Ovary (tissue), 10 donors: ENCODE measurements at places on chromosomes 12 and 14.

- no peak for DNase-seq
Observed at GRCh38 chr12:111367661-111368221, 1.2 kb downstream of the PHETA1 start.

- DNase-seq, result no peak
Observed at GRCh38 chr12:93839064-93839463, 161.9 kb downstream of the CRADD start.

GRCh38 chr12:110234331-110234751, 46.7 kb upstream of the ATP2A2 start:
- DNase-seq, result no peak

GRCh38 chr12:88273450-88273849, 131.3 kb downstream of the TMTC3 start:
- DNase-seq, result no peak

- no peak for DNase-seq
Observed at GRCh38 chr14:43087666-43088065, 1419.4 kb downstream of the FSCB start.

GRCh38 chr14:92135269-92135668, 13.5 kb downstream of the CPSF2 start:
- no peak for DNase-seq

GRCh38 chr14:57999471-57999870, 133.6 kb upstream of the SLC35F4 start:
- no peak for DNase-seq

DNA sequence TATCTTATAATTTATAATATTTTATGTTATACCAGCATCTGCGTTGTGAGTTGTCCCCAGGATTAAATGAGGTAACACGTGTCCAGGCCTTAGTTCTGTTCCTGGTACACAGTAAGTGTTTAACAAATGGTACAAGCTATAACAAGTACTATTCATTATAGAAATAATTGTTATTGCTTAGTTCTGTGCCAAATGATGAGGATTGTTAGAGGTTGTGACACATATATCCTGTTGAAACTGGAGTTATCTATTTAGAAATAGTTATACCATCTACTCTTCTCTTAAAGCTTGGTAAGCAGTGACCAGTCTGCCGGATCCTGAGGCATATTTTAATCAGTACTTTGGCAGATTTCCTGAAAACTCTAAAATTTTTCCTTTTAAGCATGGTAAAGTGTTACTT, 1066.5 kb downstream of the TMTC2 start:
- no peak for DNase-seq

DNA sequence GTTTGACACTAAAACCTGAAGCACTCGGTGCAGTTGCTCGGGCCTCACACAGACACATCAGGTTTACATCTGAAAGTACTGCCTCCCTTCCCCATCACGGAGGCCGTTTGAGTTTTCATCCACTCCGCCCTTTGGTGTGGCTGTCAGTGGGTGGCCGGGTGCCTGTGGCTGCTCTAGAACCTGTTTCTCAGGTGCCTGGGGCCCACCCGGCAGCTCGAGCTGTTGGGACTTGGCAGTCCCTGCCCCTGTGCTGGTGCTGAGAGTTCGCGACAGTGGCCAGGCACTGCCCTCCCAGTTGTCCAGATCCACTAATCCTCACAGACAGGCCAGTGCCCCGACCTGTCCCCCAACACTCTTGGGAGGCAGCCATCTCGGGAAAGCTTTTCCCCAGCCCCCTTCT, 22.4 kb downstream of the XRCC3 start:
- DNase-seq, result no peak

DNA sequence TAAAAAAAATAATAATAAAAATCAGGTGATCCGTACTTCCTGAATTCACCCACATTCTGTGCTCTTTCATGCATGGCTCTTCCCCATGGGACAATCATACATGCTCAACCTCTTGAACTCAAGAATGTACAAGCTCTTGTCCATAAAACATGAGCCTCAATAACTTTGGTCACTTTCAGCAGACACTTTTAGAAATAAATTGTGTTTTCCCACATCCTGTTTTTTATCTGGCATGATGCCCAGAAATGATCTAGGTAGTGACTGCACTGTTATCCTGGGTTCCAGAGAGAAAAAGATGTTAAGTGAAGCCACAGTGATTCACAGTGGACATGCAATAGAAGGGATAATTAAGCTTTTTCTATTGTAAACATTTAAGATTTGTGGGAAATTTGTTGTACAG, 537.6 kb upstream of the TMEM132C start:
- DNase-seq, result no peak

DNA sequence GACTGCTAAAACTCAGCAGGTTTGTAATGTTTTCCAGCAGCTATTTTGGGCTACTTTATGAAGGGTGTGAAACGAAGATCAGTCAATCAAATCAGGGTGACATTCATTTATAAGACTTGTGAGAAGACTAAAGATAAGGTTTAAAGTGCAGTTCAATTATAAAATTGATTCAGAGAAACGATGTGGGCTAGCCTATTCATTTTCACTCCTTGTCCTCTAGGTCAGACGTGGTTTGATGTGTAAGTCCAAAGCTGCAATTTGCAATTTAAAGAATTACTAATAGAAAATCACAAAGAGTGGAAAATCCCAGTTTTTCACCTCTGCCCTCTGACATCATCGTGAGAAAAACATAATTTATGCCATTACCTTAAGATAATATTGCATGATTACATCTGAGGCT, 243.5 kb upstream of the NOVA1 start:
- DNase-seq, result no peak

DNA sequence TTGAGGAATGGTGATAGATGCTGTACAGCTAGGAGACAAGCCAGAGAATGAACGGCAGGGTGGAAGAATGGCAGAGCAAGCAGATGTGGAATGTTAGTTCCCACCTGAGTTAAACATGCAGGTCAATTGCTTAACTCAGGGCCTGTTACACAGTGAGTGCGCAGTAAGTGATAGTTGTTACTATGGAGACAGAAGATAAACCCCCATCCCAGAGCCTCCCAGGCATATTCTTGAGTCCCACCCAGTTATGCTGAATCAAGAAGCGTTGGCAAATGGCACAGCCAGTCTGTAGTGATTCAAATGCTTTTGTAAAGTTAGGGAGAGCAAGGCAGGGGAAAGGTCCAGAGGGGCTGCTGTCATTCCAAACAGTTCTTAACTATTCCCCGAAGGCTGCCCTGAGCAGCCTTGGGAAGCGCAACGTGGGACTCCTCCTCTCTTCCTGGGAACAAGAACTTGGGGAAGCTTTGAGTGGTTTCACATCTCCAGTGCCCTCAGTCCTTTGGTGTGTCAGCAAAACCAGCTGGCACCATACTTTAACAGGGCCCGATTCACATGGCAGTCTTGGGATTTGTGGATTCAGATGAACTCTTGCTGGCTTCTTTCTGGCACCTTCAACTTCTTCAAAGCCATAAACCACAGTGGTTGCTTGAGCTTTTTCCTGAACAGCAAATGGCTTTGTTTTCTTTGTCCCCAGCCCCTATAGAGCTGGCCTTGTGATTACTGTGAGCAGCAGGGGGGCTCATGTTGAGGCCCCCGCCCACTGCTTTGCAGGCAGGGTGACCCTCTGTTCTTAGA, 66.4 kb downstream of the PPM1A start:
- DNase-seq, result no peak

- DNase-seq, result no peak
Observed at GRCh38 chr14:25570483-25570882, 520.5 kb upstream of the STXBP6 start.

- no peak for DNase-seq
Observed at GRCh38 chr14:35285168-35286002, 6.8 kb upstream of the PSMA6 start.

DNA sequence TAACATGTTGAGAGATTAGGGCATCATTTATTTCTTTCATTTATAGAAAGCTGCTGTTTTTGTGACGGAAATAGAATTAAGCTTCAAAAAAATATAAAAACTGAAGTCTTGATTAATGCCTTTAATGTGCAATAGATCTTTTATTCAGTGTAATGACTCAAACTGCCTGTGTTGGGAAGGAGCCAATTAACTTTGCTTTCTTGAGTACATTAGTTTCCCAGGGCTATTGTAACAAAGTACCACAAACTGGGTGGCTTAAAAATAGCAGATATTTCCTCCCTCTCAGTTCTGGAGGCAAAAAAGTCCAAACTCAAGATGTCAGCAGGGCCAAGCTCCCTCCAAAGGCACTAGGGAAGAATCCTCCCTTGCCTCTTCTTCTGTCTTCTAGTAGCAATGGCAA, 36.6 kb downstream of the EID3 start:
- no peak for DNase-seq

DNA sequence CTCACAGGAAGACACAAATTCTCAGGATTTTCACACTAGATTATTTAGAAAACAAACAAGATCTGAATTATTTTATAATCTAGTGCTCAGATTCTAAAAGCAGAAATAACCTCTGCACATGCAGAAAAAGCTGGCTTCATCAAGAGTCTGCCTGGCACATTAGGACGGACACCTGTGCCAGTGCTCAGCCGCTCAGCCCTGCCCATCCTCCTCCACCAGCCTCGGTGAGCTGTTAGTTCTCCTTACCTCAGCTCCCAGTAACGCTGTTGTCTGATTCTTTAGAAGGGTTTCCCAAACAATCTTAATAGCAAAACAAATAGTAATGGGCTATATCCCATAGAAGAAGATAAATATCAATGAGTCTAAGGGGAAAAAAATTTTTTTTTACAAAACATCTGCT, 27.7 kb downstream of the DUSP16 start:
- no peak for DNase-seq

- DNase-seq, result no peak
Observed at GRCh38 chr12:5997260-5997659, 52.2 kb upstream of the ANO2 start.

DNA sequence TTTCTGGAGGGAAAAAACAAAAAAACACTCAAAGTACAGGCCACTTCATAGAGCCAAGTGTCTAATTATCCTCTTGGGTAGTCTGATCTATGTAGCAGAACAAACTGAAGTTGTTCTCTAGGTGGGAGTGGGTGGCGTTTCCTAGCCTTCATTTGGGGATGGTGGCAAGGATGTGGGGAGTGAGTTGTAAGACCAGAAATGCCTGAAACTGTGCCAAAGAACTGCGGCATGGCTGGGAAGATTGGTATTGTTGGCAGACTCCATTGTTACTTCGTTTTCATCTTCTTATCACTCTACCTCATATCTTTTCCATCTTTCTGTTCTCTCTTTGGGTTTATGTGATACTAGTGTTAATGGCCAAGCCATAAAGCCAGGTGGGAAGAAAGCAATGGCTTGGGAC, 177.3 kb upstream of the DDHD1 start:
- DNase-seq, result no peak

DNA sequence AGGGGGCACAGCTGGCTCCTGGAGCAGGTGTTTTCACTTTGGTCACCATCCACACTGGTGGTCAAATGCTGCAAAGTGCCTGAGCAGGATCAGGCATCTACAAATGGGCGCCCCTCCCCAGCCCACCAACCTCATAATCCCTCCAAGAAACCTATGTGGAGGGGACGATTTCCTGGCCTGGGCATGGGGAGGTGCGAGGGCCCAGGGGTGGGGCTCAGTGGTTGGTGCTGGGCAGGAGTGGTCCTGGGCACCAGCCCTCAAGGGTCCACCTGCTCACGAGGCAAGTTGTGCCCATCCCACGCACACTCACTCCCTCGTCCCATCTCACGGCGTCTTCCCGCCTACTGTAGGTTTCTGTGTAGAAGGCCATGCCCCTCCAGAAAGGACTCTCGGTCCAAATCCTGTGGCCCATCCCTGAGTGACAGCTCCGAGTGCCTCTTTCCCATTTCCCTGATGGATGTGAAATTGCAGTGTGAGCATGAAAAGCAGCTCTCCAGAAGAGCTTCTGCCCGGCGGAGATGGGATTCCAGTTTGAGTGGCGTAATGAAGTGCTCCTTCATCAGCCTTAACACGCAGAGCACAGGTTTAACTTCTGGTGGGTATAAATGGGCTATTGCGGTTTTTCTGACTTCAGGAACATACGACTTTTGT, 36.9 kb downstream of the SLC15A4 start:
- no peak for DNase-seq

- no peak for DNase-seq
Observed at GRCh38 chr12:26058818-26059217, 66.0 kb downstream of the BHLHE41 start.

GRCh38 chr12:105041186-105041585, 43.1 kb downstream of the ALDH1L2 start:
- DNase-seq, result no peak

GRCh38 chr14:59481871-59482540, 2.2 kb downstream of the L3HYPDH start:
- no peak for DNase-seq

- no peak for DNase-seq
Observed at GRCh38 chr14:26163761-26164160, 434.1 kb downstream of the NOVA1 start.

GRCh38 chr12:45336762-45337596, 121.1 kb downstream of the ANO6 start:
- no peak for DNase-seq

GRCh38 chr12:7872566-7873319, at the start of gene SLC2A14:
Gene SLC2A14 (minus strand): TSS chr12:7872915. CDS start chr12:7869880, 3,035 bp downstream.
- DNase-seq, result no peak

DNA sequence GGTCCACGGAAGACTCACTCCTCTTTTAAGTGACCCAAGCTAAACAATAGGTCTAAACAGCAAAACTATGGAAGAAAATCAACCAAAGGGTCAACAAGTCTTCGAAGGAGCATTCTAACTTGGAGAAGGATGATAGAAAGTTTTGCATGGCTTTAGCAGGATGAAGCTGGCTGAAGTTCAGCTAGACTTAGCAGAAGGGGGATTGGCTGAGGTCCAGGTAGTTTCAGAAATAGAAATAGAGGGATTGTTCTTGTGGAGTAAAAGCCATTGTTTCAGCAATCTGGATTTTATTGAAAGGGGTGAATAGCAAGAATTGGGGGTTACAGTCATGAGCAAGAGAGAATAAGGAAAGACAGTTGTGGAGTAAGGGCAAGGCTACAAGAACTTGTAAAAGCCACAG, 84.7 kb upstream of the TSPAN8 start:
- DNase-seq, result no peak

- DNase-seq, result peak; percentile 79
Observed at GRCh38 chr12:67430708-67431335, 161.7 kb downstream of the CAND1 start.

- DNase-seq, result no peak
Observed at GRCh38 chr12:25875661-25876060, 82.8 kb upstream of the RASSF8 start.

- DNase-seq, result no peak
Observed at GRCh38 chr12:81570234-81570633, 188.9 kb downstream of the PPFIA2 start.

DNA sequence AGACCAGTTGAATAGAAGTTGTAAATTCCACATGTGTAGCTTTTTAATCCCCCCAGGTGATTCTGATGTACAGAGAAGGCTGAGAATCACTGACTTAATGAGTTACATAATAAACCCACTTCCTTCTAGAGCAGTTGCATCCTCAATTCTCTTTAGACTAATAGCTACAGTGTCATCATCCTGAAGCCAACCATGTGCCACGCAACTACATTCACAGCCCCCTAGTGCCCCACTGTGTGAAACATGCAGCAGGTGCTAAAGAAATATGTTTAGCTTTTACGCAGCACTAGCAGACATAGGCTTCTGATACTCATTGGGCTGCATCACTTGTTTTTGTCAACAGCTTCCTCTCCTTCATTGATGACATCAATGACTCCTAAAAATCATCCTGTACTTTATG, 1168.3 kb downstream of the BCL11B start:
- DNase-seq, result no peak
